ENCODE measurements at places on chromosomes 7 and 10.

GRCh38 chr10:132381741-132382140 is 15.3 kb upstream of the PWWP2B start:
- DNase-seq = no peak

GRCh38 chr10:99315853-99316252 is 13.3 kb upstream of the CNNM1 start:
- DNase-seq = no peak

GRCh38 chr10:105679781-105680180 is 1038.7 kb downstream of the SORCS3 start:
- no peak for DNase-seq

DNA sequence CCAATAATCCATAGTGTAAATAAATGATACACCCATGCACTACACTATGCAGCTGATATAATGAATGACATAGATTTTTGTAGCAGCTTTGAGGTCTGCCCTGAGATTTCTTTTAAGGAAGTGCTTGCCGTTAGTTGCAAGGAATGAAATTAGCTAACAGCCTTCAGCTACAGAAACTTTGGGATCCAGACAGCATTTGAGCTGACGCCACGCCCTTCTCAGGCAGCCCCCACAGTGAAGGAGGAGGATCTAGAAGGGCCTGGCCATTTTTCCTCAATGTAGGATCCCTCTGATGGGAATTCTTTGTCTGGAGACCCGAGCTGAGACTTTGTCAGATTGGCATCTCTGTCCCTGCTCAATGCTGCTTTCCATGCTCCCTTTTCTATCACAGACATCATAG is 6.1 kb upstream of the PDK4 start:
- DNase-seq = no peak

- peak; percentile 90 for DNase-seq
Observed at GRCh38 chr10:17059197-17059688, 70.4 kb downstream of the CUBN start.

- DNase-seq = no peak
Observed at GRCh38 chr7:15402436-15403136, 159.2 kb downstream of the AGMO start.
